ENCODE measurements at places on chromosomes 12 and 14. TPM values are rescaled to one million over a fixed set of nuclear protein-coding genes. Genes with fewer than 3 reads are reported as not detected.

The TPH2 gene
- total RNA-seq: not detected

The OTX2 gene
- not detected for total RNA-seq

The SMAGP gene
- 36.3 TPM for total RNA-seq

The PDE3A gene
- not detected for total RNA-seq

The RTL1 gene
- not detected for total RNA-seq

The RASAL1 gene
- 14.9 TPM for total RNA-seq

The KLC1 gene
- 254 TPM for total RNA-seq

The CRACR2A gene
- not detected for total RNA-seq

The ADAMTS20 gene
- 1.0 TPM for total RNA-seq

The TMEM179 gene
- total RNA-seq: not detected

The ARHGEF40 gene
- total RNA-seq: 13.0 TPM

The UNC79 gene
- 0.07 TPM for total RNA-seq

The FOXA1 gene
- total RNA-seq: 42.6 TPM

The TMPRSS12 gene
- total RNA-seq: not detected
